Activated naive CD8-positive, alpha-beta T cell treated with anti-CD3 and anti-CD28 coated beads for 36 hours (primary cell): ENCODE measurements at places on chromosomes 16 and 17. TPM values are rescaled to one million over a fixed set of nuclear protein-coding genes. Genes with fewer than 3 reads are reported as not detected.

CACNG4 gene
- not detected for total RNA-seq

DNA sequence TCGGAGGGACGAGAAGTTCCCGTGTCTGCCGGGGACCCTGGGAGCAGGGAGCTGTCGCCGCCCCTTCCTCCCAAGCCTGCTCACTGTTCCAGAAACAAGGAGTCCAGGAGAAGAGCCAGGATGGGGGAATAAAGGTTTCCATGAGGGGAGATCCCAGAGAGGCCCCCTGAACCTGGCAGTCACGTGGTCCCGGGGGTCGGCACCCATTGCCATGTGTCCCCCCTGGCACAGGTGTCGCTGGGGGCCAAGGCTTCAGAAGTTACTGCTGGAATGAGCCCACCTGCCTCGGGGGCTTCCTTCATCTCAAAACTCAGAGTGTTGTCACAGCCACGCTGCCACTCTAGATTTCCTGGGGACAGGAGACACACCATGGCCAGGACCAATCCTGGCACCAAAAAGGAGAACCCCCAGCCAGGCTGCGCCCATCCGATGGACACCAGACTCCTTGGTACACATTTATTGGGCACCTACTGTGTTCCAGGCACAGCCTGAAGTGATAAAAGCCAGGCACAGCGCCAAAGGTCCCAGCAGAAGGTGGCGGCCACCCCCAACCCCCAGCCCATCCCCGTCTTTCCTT is 19.7 kb downstream of the RBFOX3 start:
- no peak overlapping the region for H3K27ac ChIP-seq
- H3K27me3 ChIP-seq: peaks cover 9% of the 10 kb centered on the region
- no peaks in the 10 kb centered on the region for H3K4me1 ChIP-seq
- no peak overlapping the region for H3K4me3 ChIP-seq
- no peak for DNase-seq

SLC16A11 gene
- 1.8 TPM for total RNA-seq

SPATA32 gene
- 0.68 TPM for total RNA-seq

GRCh38 chr17:78407387-78408000 is 29.0 kb downstream of the PGS1 start:
- H3K4me1 ChIP-seq: peaks cover 27% of the 10 kb centered on the region
- H3K36me3 ChIP-seq: peaks cover 9% of the 10 kb centered on the region
- no peak overlapping the region for H3K27ac ChIP-seq
- no peak overlapping the region for H3K4me3 ChIP-seq
- DNase-seq: no peak

DNA sequence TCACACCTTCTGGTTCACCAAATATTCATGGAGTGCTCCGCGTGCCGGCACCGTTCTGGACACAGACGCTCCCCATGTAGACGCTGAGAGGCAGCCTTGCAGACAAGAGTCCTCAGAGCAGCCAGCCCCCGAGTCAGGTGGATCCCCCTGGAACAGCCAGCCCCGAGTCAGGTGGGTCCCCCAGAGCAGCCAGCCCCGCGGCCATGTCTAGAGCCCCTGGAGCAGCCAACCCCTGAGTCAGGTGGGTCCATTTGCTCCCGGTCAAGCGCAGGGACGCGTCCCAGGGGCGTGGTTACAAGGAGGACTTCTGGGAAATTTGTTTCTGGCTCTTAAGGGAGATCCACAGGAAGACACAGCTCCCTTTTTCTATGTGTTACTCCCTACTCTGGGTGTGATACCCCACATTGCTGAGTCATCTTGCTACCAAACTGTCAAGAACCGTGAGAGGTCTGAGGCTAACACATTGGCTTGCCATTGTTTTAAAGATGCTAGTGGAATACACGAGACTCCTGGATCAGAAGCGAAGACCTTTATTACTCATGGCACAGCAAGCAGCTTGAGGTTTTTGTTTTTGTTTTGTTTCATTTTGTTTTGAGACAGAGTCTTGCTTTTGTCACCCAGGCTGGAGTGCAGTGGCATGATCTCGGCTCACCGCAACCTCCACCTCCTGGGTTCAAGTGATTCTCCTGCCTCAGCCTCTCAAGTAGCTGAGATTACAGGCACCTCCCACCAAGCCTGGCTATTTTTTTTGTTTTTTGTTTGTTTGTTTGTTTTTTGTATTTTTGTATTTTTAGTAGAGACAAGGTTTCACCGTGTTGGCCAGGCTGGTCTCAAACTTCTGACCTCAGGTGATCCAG is 43.3 kb upstream of the CBFA2T3 start:
- peaks cover 5% of the 10 kb centered on the region for H3K4me1 ChIP-seq
- no peak overlapping the region for H3K4me3 ChIP-seq
- DNase-seq: peak; percentile 40

- H3K4me3 ChIP-seq: no peak overlapping the region
- no peak overlapping the region for H3K27ac ChIP-seq
- DNase-seq: no peak
- peaks cover 28% of the 10 kb centered on the region for H3K36me3 ChIP-seq
- H3K27me3 ChIP-seq: no peaks in the 10 kb centered on the region
These were observed 9.3 kb downstream of the TERF2 start for GRCh38 chr16:69376393-69377059.

- peaks cover 28% of the 10 kb centered on the region for H3K36me3 ChIP-seq
- DNase-seq: no peak
- H3K27me3 ChIP-seq: no peaks in the 10 kb centered on the region
- H3K4me3 ChIP-seq: no peak overlapping the region
- H3K27ac ChIP-seq: peak overlapping the region; percentile 74
These were observed 45.3 kb downstream of the BRD7 start for GRCh38 chr16:50323335-50324011.

DNA sequence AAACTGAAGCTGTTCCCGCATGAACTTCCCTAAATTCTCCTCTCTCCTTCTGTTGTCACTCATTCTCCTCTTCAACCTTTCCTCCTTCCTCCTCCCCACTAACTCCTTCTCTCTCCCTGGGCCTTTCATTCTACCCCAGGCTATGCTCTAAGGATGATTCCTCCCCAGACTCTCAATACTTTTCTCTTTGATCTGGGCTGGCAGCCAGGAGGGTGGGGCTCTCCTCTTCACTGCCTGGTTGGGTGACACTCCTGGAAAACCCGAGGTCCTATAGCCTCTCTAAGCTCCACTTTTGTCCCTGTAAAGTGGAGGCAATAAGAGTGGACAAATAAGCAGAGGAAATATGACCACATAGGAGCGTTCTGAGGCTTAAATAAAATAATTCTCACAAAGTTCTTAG is 46.2 kb downstream of the HSD17B2 start:
- DNase-seq: no peak
- H3K4me3 ChIP-seq: no peak overlapping the region
- H3K27me3 ChIP-seq: peaks cover 43% of the 10 kb centered on the region
- H3K4me1 ChIP-seq: peaks cover 7% of the 10 kb centered on the region
- H3K36me3 ChIP-seq: peaks cover 2% of the 10 kb centered on the region
- no peak overlapping the region for H3K27ac ChIP-seq

TMC5 gene
- total RNA-seq: not detected

- peaks cover 44% of the 10 kb centered on the region for H3K27me3 ChIP-seq
- peak; percentile 53 for DNase-seq
- no peaks in the 10 kb centered on the region for H3K36me3 ChIP-seq
- no peak overlapping the region for H3K4me3 ChIP-seq
These were observed 1.5 kb upstream of the ARHGDIG start for GRCh38 chr16:278863-279366.

GRCh38 chr16:55151561-55152305 is 172.3 kb upstream of the IRX6 start:
- no peaks in the 10 kb centered on the region for H3K4me1 ChIP-seq
- no peak for DNase-seq
- no peaks in the 10 kb centered on the region for H3K36me3 ChIP-seq
- peaks cover 3% of the 10 kb centered on the region for H3K27me3 ChIP-seq

SLC5A10 gene
- total RNA-seq: not detected

DNA sequence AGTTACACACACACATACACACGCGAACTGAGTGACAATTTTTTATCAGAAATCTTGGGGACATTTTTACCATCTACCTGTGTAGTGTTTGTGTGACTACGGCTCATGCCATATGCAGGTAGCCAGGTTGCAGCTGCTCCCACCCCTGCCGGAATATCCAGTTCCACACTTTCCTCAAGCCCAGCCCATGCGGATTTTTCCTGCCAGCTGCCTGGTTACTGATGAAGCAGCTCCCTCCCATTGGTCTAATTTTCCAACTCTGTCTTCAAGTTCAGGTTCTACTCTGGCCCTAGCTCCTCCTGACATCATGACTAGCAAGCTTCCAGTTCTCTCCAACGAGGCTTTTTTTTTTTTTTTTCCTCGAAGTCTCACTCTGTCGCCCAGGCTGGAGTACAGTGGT is 4.8 kb downstream of the GSG1L2 start:
- H3K36me3 ChIP-seq: no peaks in the 10 kb centered on the region
- no peak overlapping the region for H3K27ac ChIP-seq
- H3K27me3 ChIP-seq: peaks cover 3% of the 10 kb centered on the region
- H3K4me3 ChIP-seq: no peak overlapping the region
- no peaks in the 10 kb centered on the region for H3K4me1 ChIP-seq
- no peak for DNase-seq

- DNase-seq: peak; percentile 62
- H3K36me3 ChIP-seq: peaks cover 62% of the 10 kb centered on the region
- H3K4me3 ChIP-seq: peak overlapping the region; percentile 70
These were observed 25.8 kb downstream of the PIK3R5 start for GRCh38 chr17:8939496-8940334.

DNA sequence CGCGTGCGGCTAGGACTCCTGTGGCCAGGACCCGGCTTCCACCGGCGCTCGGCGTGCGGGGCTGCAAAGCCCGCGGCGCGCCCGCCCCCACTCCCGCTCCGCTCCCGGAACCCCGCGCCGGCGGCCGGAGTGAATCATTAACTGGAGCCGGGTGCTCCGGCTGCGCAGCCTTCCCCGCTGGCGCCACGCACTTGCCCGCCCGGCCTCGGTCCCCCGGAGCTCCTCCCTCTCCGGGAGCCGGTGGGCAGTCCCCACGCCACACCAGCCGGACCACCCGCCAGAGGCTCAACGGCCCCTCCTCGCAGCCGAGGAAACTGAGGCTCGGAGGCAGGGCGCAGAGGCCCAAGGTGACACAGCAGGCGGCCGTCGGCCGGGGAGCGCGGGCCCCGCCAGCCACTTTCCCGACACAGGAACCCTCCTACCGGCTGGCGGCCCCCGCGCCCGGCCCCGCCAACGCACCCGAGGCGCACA is 580 bp downstream of the BCAR1 start:
- peak; percentile 28 for DNase-seq
- no peaks in the 10 kb centered on the region for H3K36me3 ChIP-seq
- no peak overlapping the region for H3K27ac ChIP-seq
- peaks cover 56% of the 10 kb centered on the region for H3K27me3 ChIP-seq
- H3K4me3 ChIP-seq: peak overlapping the region; percentile 61

DNA sequence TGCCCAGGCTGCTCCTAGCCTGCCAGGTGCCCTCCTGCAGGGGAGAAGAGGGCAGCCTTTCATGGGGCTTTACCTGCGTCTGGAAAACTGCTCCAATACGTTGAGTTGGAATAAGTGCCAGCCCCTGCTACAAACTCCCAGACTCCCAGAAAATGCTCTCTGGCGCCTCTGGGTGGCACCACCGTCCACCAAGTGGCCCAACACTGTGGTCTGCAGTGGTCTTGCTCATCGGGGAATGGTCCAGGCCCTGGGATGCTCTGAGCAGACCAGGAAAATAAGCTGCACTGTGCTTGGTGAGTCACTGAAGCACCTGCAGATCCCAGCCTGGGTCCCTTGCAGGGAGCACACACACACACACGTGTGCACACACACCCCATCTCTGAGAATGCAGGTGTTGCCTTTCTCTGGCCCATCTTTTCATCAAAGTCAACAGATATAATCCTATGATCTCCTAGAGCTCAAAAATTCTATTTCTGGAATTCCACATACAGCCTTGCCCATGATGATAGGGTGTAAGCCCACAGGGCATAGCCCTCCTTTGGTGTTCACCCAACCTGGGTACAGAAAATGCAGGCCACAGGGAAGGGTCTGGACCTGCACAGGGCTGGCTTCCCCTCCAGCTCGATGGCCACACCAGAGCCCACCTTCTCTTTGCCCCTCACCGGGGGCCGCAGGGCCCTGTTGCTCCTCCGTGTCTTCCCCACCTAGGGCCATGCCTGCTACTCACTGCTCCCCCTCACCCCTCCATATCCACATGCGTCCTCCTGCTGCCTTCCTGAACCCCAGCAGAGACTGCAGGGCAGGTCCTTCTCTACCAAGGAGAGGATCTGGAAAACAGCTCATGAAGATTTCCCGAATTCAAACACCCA is 20.5 kb downstream of the CDIP1 start:
- no peak overlapping the region for H3K27ac ChIP-seq
- peaks cover 17% of the 10 kb centered on the region for H3K36me3 ChIP-seq
- H3K4me3 ChIP-seq: no peak overlapping the region
- H3K27me3 ChIP-seq: no peaks in the 10 kb centered on the region
- peaks cover 30% of the 10 kb centered on the region for H3K4me1 ChIP-seq

PLEKHG4 gene
- total RNA-seq: 37.0 TPM

GINS2 gene
- total RNA-seq: 74.1 TPM

TVP23B gene
- 31.7 TPM for total RNA-seq

MT4 gene
- not detected for total RNA-seq

- peaks cover 51% of the 10 kb centered on the region for H3K4me1 ChIP-seq
- H3K27me3 ChIP-seq: peaks cover 25% of the 10 kb centered on the region
- H3K4me3 ChIP-seq: peak overlapping the region; percentile 50
- DNase-seq: peak; percentile 29
- peaks cover 23% of the 10 kb centered on the region for H3K36me3 ChIP-seq
These were observed 507.0 kb downstream of the MAF start for GRCh38 chr16:79093554-79093967.

GRCh38 chr16:53995378-53995777 is 291.2 kb downstream of the IRX3 start:
- no peaks in the 10 kb centered on the region for H3K27me3 ChIP-seq
- DNase-seq: no peak
- no peak overlapping the region for H3K4me3 ChIP-seq
- H3K27ac ChIP-seq: no peak overlapping the region
- peaks cover 15% of the 10 kb centered on the region for H3K36me3 ChIP-seq

TLE7 gene
- total RNA-seq: not detected
